ENCODE measurements at places on chromosomes 6 and 20.
A peak's percentile ranks its signal among the peaks of the same experiment; 100 is the strongest.

- peak; percentile 38 for DNase-seq
Observed at GRCh38 chr20:50815162-50815989, 20.5 kb downstream of the BCAS4 start.

DNA sequence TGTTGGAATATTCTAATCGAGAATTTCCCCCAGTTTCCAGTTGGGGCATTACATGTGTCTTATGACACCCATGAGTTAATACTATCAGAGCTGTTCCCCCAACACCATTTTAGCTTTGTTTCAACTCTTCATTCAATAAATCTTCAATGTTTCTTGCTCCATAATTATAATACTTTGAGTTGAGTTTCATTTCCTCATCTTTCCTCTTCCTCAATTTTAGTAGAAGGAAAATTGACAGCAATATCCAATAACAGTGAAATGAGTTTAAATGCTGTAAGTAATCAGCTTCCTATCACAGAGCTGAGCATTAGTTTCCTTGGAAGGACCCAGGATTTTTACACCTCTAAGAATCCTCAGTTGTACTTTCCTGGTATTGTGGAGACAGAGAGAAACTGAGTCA is 1.0 kb upstream of the STMND1 start:
- no peak for DNase-seq

DNA sequence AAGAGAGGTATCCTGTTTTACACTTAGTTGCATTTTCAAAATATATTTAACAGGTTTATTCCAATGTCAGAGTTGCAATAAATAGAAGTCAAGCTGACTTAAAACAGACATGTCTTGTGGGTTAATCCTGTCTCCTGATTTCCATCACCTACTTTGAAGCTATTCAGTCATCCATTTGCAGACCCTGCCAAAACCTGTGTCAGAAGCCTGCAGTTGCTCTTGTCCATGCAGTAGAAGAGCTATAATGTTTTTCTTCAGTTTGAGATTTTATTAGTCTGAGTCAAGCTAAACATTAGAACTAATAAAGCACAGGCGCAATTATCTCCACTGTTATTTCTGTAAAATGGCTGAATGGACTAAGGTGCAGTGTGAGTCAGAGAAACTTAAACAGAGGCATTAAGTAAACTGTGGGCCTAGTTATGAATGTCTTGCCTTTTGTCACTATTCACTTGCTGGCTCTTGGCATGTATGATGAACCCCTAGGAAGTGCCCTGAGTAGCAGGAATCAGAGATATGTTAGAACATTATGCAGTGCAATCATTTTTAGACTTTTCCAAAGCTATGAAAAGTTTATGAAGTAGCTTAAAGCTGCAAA is 11.0 kb upstream of the HDGFL1 start:
- DNase-seq: no peak

DNA sequence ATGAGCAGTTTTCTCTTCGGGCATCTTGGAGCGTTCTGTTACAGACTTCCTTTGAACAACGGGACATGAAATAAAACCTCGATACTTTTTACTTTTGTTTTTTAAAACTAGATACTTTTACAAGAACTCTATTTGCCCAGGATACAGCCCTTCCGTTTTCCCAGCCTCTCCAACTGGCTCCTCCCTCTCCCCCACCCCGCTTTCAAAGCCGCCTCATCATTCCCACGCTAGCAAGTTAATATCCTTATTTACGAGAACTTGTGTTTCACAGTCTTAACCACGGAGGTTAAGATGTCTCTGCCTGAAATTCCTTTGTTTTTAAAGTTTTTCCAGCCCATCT is 241 bp upstream of the CFAP206 start:
- DNase-seq: no peak

GRCh38 chr6:122014961-122015360 is 384.5 kb upstream of the HSF2 start:
- DNase-seq: no peak

All from CD4-positive, alpha-beta T cell treated with Interleukin-6 for 4 hours (primary cell).